ENCODE measurements at places on chromosomes 5 and 9. TPM values are rescaled to one million over a fixed set of nuclear protein-coding genes. Genes with fewer than 3 reads are reported as not detected.

Gene KCNV2
- total RNA-seq = not detected

- H3K4me1 ChIP-seq = 0 out of 2 replicates have a peak, but pooled peaks cover 5% of the 10 kb centered on the region
- H3K4me3 ChIP-seq = no peak overlapping the region
- H3K27ac ChIP-seq = no peak overlapping the region
These were observed 92.0 kb upstream of the ERCC6L2 start for GRCh38 chr9:95783426-95783975.

Gene ZBED3
- 8.0 TPM for total RNA-seq

DNA sequence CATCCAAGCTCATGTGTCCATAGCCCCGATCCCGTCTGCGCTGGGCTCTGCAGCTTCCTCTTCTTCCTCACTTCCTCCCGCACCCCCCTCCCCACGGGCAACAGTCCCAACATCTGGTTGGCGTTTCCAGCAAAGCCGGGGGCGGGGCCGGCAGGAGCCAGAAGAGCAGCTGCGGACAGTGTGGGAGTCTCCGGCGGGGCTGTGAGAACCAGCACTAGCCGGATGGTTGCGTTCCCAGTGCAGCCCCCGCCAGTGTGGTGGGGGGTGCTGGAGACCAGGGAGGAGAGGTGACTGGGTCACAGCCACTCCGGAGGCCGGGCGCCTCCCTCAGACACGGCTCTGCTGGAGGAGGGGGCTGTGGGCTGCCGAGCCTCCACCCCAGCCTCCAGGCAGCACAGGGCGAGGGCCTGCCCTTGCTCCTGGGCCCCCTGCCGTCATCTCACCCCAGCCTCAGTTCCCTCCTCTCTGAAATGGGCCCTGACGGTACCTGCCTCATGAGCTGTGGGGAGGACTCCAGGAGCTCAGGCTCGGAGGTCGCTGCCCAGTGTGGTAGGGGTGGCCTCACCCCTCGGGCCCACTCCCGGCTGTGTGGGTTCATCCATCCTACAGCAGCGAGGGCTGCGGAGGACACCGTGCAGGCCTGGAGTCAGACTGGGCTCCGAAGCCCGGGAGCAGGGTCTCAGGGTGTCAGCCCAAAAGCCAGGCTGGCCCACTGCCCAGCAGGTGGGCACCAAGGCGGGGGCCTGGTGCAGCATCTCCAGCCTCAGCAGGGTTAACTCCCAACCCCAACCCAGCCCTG is 41.5 kb upstream of the NOTCH1 start:
- no peaks in the 10 kb centered on the region for H3K36me3 ChIP-seq
- no peaks in the 10 kb centered on the region for H3K27me3 ChIP-seq
- peak overlapping the region; percentile 49 for H3K4me3 ChIP-seq

GRCh38 chr5:174310706-174311105 is 265.2 kb downstream of the NSG2 start:
- no peak for DNase-seq
- peaks cover 10% of the 10 kb centered on the region for H3K27me3 ChIP-seq
- H3K4me3 ChIP-seq = no peak overlapping the region
- H3K36me3 ChIP-seq = no peaks in the 10 kb centered on the region

DNA sequence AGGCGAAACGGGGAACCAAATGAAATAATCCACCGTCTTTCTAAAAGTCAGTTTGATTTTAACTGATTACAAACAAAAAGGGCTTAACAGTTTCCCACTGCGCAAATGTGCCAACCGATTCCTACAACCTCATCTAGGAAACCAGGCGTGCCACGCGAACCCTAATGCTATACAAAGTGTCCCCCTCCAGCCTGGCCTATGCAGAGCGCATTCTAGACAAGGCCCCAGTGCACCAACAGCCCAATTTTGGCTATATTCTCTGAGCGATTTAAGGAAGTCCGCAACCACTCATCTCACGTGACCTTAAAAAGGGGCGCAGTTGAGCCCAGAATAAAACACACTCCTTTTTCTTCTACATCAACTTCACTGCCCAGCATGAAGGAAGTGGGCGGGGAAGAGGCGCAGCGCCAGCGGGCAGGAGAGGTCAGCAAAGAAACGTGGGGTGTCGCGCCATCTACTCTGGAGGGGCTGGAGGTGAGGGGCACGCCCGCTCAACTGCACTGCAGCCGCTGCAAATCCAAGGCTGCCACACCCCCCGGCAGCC is 779 bp downstream of the FAM13B start:
- peak overlapping the region; percentile 77 for H3K4me3 ChIP-seq
- H3K27me3 ChIP-seq = no peaks in the 10 kb centered on the region
- peaks cover 23% of the 10 kb centered on the region for H3K4me1 ChIP-seq
- peaks cover 3% of the 10 kb centered on the region for H3K36me3 ChIP-seq
- H3K27ac ChIP-seq = peak overlapping the region; percentile 99
- DNase-seq = peak; percentile 83

- no peak overlapping the region for H3K4me3 ChIP-seq
- H3K36me3 ChIP-seq = no peaks in the 10 kb centered on the region
- no peak overlapping the region for H3K27ac ChIP-seq
- no peak for DNase-seq
These were observed 17.7 kb upstream of the BTF3 start for GRCh38 chr5:73480500-73480899.

Gene ELOVL7
- 7.0 TPM for total RNA-seq

Gene AIF1L
- 87.8 TPM for total RNA-seq

- no peak overlapping the region for H3K27ac ChIP-seq
- no peaks in the 10 kb centered on the region for H3K27me3 ChIP-seq
- H3K4me3 ChIP-seq = no peak overlapping the region
- no peak for DNase-seq
- no peaks in the 10 kb centered on the region for H3K4me1 ChIP-seq
- no peaks in the 10 kb centered on the region for H3K36me3 ChIP-seq
These were observed 414.7 kb downstream of the TLE4 start for GRCh38 chr9:79986437-79986836.

GRCh38 chr5:179278546-179278945 is 66.7 kb downstream of the ADAMTS2 start:
- no peaks in the 10 kb centered on the region for H3K4me1 ChIP-seq
- no peak overlapping the region for H3K4me3 ChIP-seq
- H3K27me3 ChIP-seq = no peaks in the 10 kb centered on the region
- H3K27ac ChIP-seq = peak overlapping the region; percentile 62
- peak; percentile 30 for DNase-seq

DNA sequence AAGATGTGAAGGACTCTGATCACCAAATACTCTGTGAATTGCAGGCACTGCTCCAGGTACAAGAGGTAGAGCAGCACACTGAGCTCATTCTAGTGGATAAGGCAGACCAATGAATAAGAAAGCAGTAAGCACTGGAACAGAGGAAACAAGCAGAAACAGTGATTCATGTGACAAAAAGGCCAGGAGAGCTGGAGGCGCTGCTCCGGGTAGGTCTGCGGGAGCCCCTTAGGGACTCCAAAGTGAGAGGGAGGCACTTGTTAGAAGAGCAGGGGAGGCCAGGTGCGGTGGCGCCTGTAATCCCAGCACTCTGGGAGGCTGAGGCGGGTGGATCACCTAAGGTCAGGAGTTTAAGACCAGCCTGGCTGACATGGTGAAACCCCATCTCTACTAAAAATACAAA is 231.6 kb upstream of the NFIL3 start:
- 0 out of 2 replicates have a peak, but pooled peaks cover 6% of the 10 kb centered on the region for H3K4me1 ChIP-seq
- H3K4me3 ChIP-seq = no peak overlapping the region
- no peak overlapping the region for H3K27ac ChIP-seq
- no peaks in the 10 kb centered on the region for H3K27me3 ChIP-seq
- DNase-seq = no peak

Gene PLCXD3
- total RNA-seq = not detected

DNA sequence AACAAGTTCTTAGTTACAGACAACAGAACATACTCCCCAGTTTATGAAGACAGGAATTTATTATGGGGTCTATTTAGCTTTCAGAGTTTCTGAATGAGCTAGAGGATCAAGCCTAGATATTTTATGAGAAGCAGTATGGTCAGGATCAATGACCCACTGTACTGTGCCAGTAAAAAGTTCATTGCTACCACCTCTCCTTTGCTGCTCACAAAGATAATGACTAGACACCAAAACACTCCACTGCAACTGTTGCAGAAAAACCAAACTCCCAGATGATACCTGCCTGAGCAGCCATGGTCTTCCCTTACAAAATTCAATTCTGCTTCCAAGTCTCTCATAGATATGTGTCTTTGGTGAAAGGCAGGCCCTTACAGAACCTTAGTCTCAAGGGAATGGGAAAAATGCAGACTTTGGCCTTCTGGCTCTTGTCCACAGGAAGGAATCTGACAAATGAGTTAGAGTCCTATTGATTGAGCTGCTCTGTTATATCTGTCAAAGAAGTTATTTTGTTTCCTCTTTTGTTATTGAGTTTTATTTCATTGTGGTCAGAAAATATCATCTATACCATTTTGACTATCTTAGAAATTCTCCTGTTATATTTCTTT is 74.7 kb upstream of the RASGRF2 start:
- H3K27me3 ChIP-seq = no peaks in the 10 kb centered on the region
- H3K4me3 ChIP-seq = no peak overlapping the region
- H3K27ac ChIP-seq = 0 out of 2 replicates have a peak overlapping the region, but pooled peaks have one; percentile 27
- H3K4me1 ChIP-seq = peaks cover 7% of the 10 kb centered on the region
- DNase-seq = peak; percentile 10
- H3K36me3 ChIP-seq = no peaks in the 10 kb centered on the region

DNA sequence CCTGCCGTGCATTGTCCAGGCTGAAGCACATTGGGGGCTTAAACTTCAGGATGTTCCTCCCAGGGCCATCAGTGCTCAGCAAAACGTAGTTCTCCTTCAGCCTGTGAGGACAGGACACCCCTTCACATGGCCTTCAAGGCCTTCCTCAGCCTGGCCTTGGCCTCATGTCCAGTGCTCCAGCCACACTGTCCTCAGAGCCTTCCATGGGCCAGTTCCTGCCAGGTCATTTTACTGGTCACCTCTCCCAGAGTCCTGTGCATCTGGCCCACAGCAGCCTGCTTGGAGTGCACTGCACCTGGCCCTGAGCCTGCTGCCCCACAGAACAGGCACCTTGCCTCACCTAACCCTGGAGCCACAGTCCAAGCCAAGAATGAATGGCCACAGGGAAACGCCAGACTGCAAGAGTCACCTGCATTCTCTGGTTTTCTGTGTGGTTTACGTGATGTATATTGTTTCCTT is 8.7 kb downstream of the HNRNPAB start:
- H3K27me3 ChIP-seq = no peaks in the 10 kb centered on the region
- H3K27ac ChIP-seq = 0 out of 2 replicates have a peak overlapping the region, but pooled peaks have one; percentile 50
- no peak overlapping the region for H3K4me3 ChIP-seq
- H3K4me1 ChIP-seq = peaks cover 7% of the 10 kb centered on the region
- no peak for DNase-seq

Measured in GM23338 (cell line).